ENCODE measurements at places on chromosomes 2 and 18. TPM values are rescaled to one million over a fixed set of nuclear protein-coding genes. Genes with fewer than 3 reads are reported as not detected.

DNA sequence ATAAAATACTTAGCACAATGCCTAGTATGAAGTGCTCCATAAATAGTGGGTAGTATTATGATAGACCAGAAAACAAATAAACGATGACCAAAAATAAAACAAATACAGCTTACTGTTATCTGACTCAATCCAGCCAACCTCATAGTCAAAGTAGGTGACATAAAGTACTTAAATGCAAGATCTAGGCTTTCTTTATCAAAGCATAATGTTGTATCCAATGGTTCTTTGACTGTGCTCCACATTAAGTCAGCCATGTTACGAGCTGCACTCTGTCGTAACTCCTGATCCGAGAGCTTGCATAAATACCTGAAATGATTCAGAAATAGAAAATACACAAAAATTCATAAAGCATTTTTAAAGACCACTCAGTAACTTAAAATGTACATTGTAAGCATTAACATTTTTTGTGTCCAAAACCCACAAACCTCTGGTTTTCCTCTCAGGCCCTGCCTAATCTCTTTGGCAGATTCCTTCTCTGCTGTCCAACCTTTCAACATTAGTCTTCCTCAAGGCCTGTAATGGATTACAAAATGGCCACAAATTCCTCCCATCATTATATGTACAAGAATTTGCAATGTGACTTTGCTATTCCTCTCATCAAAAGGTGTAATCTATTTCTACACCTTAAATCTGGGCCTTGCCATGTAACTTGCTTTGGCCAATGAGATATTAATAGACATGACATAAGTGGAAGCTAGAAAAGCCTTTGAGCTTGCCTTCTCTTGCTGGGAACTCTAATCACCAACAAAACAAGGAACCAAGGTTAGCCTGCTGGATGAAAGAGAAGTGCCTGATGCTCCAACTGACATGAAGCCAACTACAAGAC is 90.6 kb downstream of the USP34 start:
- DNase-seq: no peak

DNA sequence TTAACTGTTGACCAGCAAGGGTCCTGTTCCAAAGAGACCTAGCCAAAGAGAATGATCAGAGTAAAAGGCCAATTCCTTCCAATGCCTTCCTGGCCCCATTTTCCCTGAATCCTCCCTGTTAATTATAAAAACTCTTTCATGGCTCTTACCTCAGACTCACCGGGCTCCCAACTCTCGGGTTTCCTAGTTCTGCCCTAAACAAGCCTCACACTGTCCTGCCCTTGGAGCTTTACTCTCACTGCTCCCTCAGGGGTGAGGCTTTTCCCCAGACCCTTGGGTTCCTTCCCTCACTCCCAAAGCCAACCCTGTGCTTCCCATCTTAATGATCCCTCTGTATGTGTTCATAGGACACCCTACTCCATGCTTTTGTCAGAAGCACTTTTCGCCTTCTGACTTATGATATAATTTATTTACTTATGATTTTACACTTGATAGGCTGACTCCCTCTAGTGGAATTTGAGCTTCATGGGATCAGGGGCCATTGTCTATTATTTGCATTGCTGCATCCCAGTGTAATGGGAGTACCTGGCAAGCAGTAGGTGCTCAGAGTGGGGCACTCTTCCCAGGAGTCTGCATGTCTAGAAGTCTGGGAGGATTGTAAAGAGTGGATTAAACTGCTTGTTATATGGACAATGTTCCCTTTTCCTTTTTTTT is 29.9 kb upstream of the ZNG1B start:
- DNase-seq: no peak

DNA sequence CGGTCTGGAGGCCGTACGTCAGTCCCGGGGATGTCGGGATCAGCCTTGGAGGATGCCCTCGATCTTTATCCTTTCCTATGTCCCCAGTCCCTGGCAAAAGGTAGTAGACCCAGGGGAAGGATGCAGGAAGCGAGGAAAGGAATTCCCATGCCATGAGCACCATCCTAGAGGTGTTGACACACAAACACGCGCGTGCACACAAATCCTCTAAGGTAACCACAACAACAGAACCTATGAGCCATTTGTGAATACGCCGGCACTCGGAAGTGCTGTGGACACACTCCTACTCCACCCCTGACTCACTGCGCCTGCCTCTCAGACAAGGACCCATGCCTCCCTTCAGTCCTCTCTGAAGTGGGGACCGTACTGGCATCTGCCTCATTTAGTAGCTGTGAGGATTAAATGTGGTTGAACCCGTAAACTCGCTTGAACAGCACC is 11.3 kb upstream of the MLPH start:
- DNase-seq: peak; percentile 81

DNA sequence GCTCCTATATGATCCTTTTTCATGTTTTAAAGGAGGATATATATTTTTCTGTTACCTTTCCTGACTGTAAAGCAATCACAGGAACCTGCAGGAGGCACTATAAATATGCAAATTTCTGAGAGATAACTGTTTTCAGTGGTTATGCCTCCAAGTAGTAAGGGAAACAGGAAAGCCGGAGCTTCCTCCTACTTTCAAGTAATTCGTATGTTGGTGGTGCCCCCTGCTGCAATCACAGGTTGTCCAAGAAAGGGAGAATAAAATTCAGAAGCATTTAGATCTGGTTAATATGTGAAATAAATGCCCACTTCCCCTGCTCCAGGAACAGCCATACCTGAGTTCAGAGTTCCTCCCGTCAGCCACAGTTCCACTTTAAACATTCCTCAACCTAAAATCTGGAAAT is 12.0 kb upstream of the BCL11A start:
- DNase-seq: no peak

GRCh38 chr2:53509831-53510388 is 257.7 kb upstream of the CHAC2 start:
- DNase-seq: no peak

DNA sequence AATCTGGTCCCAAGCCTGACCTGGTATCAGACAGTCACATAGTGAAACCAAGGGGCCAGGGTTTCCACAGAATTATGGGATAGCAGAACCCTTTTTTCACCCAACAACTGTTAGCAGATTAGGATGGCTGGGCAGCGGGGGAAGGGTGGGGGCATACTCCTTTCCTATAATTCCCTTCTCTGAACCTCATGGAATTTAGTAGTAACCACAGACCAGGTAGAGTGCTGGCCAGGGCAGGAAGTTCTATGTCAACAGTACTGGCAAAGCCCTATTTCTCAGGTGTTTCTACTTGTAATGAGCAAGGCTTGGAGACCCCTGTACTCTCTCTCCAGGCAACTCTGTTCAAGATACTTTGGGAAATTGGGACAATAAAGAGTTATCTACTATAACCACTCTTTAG is 174.6 kb downstream of the THADA start:
- no peak for DNase-seq

GRCh38 chr2:163610817-163611556 is 124.8 kb downstream of the FIGN start:
- DNase-seq: no peak

- no peak for DNase-seq
Measured at GRCh38 chr2:109125593-109126500, 3.2 kb upstream of the SH3RF3 start.

DNA sequence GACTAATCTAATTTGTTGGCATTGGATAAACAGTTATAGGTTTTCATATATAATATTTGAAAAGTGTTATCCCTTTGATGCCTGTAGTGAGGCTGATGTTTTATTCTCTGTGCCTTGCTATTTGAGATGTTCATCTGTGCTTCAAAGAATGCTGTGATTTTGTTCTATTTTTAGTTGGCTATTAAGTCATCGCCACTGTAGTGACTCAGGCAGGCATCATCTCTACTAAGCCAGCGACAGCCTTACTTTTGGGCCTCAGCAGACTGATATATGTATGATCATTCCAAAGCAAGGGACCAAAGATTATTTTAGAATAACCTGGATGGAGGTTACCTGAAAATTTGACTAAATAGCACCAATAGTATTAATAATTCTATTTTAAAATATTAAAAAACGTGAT is 1674.5 kb upstream of the NXPH2 start:
- DNase-seq: no peak

DNA sequence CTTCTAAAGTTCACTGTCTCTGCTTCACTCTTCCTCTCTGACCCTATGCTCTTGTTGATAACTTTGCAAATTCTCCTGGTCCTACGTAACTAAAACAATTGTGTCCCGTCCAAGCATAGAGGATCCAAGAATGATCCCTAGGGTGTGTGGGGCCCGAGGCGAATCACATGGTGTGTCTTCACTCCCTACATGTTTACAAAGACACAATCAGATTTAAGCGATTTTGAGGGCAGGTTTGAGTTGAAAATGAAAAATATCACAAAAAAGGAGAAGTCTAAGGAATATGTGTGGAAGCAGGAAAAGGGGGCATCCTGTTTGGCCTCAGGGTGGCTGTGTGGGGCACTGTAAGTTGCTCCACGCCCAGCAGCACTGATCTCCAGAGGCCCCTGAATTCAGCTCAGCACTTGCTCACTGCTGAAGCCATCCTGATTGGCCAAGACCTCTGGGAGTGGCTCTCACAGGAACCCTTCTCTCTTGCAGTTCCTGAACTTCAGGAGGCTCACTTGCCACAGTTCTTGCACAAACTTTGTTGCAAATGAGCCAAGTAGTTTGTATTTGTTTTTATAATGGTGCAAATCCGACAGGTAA is 363.6 kb downstream of the ZNF521 start:
- DNase-seq: no peak

- no peak for DNase-seq
Measured at GRCh38 chr18:77442393-77442792, 192.7 kb downstream of the GALR1 start.

- no peak for DNase-seq
Measured at GRCh38 chr18:9766740-9767139, 58.6 kb downstream of the RAB31 start.

DNA sequence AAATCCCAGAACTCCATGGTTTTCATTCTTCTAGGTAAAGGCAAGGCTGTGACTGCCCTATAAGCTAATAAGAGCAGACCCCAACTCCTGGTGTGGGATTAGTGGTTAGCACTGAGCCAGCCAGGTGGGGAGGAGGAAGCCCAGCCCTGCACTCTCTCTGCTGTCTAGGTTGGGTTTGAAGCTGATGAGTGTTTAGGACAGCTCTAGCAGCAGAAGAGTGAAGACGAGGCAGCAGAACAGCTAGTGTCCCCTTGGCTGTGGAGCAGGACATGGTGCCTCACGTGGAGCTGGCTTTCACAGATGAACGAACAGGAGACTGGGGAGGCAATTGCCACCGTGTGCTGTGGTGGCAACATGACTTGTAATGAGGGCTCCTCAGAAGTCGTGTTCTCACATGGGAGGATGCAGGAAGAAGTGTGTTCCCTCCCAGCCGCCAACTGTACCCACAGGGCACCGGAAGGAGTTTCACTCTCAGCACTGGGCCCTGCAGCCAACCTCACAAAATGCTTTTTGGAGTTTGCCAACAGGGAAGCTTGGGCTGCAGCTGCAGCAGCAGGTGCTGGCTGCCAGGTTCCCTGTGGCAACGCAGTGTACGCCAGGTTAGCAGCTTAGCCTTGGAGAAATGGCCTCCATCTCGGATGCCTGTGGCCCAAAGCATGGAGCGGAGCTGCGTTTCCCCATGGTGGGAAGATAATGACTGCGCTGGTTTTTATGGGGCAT is 328.2 kb downstream of the SETBP1 start:
- no peak for DNase-seq

DNA sequence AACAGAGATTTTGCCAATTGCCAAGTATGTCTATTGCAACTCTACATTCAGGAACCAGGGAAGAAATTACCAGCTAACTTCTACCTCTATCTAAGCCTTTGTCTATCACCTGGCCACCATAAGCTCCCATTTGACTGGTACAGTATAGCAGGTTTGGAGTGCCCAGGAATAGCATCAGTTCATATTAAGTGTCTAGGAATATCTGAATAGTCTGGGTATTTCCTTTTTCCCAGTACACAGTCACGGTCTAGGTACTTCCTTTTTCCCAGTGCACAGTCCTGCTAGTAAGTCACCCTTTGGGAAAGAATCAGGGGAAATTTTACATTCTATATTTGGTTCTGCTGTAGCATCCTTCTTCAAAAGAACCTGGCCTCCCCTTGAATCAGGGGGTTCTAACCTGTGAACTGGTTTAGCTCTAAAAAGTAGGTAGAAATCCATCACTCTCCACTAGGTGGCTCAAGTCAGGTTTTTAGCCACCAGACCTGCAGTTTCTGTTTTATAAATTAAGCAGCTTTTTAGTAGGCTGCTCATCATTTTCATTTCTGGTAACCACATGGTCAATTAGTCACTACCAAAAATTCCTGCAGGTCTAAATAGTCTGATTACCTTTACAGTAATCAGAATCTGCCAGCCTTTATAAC is 49.3 kb upstream of the DNAJC10 start:
- DNase-seq: no peak

GRCh38 chr2:221134718-221135117 is 437.4 kb downstream of the EPHA4 start:
- DNase-seq: no peak

DNA sequence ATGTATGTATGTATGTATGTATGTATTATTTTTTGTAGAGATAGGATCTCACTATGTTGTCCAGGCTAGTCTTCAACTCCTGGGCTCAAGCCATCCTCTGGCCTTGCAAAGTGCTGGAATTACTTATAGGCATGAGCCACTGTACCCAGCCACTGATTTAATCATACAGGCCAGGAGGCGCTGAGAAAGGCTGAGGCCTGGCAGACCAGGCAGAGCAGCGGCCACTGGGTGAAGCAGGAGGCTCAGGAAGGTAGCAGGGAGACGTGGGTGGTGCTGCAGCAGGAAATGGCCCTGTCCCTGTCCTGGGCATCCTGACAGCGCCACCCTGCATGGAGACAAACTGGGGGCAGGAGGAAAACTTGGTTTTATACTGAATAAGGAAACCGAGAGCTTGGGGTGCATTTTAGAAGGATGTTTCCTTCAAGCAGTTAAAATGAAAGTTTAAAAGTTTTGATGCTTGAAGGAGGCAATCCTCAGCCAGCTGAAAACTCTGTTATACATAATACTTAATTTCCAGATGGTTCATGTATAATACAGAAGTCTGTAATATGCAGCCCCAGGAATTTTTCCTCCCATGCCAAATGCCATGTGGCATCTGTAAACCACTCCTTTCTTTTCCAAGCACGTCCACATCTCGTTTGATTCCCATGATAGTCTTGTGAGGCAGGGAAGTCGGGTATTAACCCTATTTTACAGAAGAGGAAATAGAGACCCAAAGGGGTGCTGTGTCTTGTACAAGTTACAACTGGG is 182.4 kb downstream of the CELF4 start:
- DNase-seq: no peak

GRCh38 chr2:46393865-46394264 is 85.5 kb upstream of the TMEM247 start:
- DNase-seq: no peak

ACTR3 gene
- 79.6 TPM for total RNA-seq

ANKRD30B gene
- not detected for total RNA-seq

DYNAP gene
- total RNA-seq: not detected

FBXO41 gene
- 4.9 TPM for total RNA-seq

CTAGE1 gene
- total RNA-seq: not detected

GAL3ST2 gene
- not detected for total RNA-seq

ADNP2 gene
- total RNA-seq: 26.6 TPM

COL6A3 gene
- 199 TPM for total RNA-seq

ZNF396 gene
- total RNA-seq: 6.1 TPM

PJVK gene
- 1.7 TPM for total RNA-seq

Measured in upper lobe of left lung (tissue), 6 donors.